Tibial nerve (tissue), 4 donors: ENCODE measurements at places on chromosomes 6 and 20.

GRCh38 chr20:38029453-38029852 lies 3.8 kb downstream of the TTI1 start:
- H3K4me3 ChIP-seq = no peak overlapping the region
- H3K36me3 ChIP-seq = no peaks in the 10 kb centered on the region
- peaks cover 27% of the 10 kb centered on the region for H3K4me1 ChIP-seq
- H3K27ac ChIP-seq = no peak overlapping the region

DNA sequence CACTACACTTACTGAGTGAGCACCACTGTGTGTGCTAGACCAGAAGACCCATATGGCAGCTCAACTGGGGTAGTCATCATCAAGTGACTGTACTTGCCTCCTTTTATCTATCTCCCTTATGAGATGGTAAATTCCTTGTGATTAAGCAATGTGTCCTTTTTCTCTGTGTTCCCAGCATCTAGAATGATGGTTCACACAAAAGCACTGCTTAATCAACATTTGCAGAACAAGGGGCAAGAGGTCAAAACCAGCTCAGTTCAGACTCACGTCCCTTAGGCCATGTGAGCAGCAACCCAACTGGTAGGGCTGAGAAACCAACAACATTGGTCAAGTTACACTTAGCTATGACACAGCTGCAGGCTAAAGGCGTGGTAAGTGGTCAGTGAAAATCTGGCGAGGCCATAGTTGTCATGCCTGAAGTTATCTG lies 10.0 kb downstream of the TRAM2 start:
- DNase-seq = no peak
- no peaks in the 10 kb centered on the region for H3K4me1 ChIP-seq
- no peak overlapping the region for H3K27ac ChIP-seq
- no peak overlapping the region for H3K4me3 ChIP-seq

DNA sequence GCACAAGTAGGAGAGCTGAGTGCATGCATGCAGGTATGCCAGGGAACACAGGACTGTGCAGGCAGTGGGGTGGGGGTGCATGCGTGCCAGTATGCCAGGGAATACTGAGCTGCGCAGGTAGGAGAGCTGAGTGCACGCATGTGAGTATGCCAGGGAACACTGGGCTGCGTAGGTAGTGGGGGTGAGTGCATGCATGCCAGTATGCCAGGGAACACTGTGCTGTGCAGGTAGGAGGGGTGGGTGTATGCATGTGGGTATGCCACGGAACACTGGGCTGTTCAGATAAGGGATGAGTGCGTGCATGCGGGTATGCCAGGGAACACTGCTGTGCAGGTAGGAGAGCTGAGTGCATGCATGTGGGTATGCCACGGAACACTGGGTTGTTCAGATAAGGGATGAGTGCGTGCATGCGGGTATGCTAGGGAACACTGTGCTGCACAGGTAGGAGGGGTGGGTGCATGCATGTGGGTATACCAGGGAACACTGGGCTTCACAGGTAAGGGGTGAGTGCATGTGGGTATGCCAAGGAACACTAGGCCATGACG lies 77.4 kb downstream of the LRFN2 start:
- H3K4me3 ChIP-seq = no peak overlapping the region
- no peaks in the 10 kb centered on the region for H3K4me1 ChIP-seq
- no peak overlapping the region for H3K27ac ChIP-seq
- no peaks in the 10 kb centered on the region for H3K27me3 ChIP-seq
- H3K36me3 ChIP-seq = no peaks in the 10 kb centered on the region
- no peak for DNase-seq

DNA sequence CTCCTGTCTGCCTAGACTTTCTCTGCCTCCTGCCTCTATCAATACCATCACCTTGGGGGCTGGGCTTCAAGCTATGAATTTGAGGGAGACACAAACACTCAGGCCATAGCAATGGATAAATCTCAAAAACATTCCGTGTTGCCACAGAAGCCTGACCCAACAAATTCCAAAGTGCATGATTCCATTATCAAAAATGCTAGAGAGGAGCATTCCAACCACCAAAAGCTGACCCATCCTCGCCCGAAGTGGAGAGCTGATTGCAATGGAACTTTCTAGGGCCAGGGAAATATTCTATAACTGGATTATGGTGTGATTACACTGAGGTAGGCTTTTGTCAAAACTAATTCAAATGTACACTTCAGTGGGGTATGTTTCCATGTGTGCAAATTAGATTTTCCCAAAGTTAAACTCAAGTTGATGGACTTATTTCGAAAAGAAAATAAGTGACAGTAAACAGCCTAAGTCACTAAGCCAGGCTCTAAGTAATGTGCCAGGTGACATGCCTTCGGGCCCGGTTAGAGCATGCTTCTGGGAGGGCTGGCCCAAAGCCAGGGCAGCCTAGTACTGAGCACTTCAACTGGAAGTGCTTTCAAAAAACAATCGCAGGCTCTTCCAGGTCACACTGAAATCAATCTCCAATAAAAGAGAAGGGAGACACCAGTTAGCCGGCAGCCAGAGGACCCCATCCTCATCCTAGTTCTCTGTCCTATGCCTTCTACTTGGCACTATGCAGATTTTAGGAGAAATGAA lies 142.3 kb downstream of the TBXT start:
- H3K27ac ChIP-seq = no peak overlapping the region
- H3K27me3 ChIP-seq = no peaks in the 10 kb centered on the region
- H3K36me3 ChIP-seq = no peaks in the 10 kb centered on the region
- no peak overlapping the region for H3K4me3 ChIP-seq
- DNase-seq = no peak

DNA sequence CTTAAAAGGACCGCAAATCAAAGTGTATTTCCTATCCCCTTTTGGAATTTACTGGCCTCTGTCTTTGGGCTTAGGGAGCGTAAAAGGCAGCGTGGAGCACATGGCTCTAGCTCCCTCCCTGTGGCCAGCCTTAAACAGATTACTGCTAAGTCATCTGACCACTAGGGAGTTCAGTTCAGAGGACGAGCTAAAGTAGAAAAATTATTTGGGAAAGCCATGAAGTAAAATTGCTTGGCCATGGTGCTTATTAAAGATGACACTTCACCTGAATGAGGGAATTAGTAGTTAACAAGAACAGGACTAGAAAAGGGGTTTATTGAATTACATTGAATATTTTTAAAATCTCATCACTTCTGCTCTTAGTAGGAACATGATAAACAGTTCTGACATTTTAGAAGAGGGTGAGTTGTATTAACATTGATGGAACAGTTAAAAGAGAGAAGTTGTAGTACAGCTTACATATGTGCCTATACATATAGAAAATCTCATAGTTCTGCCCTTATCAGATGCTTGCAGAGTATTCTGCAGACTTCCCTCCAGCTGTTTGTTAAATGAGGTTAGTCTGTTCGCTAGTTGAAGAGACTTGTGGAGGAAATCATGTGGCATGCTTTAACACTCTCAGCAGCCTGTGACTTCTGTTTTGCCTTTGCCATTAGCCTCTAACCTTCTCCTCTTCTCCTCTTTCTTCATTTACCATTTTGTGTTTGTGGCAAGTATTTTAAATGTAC lies 31.2 kb upstream of the MAPK13 start:
- H3K27ac ChIP-seq = no peak overlapping the region
- H3K27me3 ChIP-seq = no peaks in the 10 kb centered on the region
- peaks cover 5% of the 10 kb centered on the region for H3K4me1 ChIP-seq

GRCh38 chr6:4907602-4908001 lies 96.2 kb downstream of the RPP40 start:
- no peak for DNase-seq
- no peak overlapping the region for H3K4me3 ChIP-seq
- H3K27ac ChIP-seq = no peak overlapping the region
- peaks cover 24% of the 10 kb centered on the region for H3K36me3 ChIP-seq

GRCh38 chr20:37525810-37526209 lies 1.9 kb downstream of the BLCAP start:
- H3K27me3 ChIP-seq = no peaks in the 10 kb centered on the region
- H3K4me1 ChIP-seq = peaks cover 65% of the 10 kb centered on the region
- no peak for DNase-seq
- no peaks in the 10 kb centered on the region for H3K36me3 ChIP-seq

GRCh38 chr20:4465212-4465611 lies 256.5 kb upstream of the PRND start:
- no peak overlapping the region for H3K27ac ChIP-seq
- H3K27me3 ChIP-seq = no peaks in the 10 kb centered on the region
- no peaks in the 10 kb centered on the region for H3K4me1 ChIP-seq
- H3K4me3 ChIP-seq = no peak overlapping the region
- DNase-seq = no peak

GRCh38 chr6:8888468-8888867 lies 453.1 kb upstream of the SLC35B3 start:
- H3K4me1 ChIP-seq = no peaks in the 10 kb centered on the region
- no peaks in the 10 kb centered on the region for H3K36me3 ChIP-seq
- no peak for DNase-seq
- H3K4me3 ChIP-seq = no peak overlapping the region
- H3K27ac ChIP-seq = no peak overlapping the region

DNA sequence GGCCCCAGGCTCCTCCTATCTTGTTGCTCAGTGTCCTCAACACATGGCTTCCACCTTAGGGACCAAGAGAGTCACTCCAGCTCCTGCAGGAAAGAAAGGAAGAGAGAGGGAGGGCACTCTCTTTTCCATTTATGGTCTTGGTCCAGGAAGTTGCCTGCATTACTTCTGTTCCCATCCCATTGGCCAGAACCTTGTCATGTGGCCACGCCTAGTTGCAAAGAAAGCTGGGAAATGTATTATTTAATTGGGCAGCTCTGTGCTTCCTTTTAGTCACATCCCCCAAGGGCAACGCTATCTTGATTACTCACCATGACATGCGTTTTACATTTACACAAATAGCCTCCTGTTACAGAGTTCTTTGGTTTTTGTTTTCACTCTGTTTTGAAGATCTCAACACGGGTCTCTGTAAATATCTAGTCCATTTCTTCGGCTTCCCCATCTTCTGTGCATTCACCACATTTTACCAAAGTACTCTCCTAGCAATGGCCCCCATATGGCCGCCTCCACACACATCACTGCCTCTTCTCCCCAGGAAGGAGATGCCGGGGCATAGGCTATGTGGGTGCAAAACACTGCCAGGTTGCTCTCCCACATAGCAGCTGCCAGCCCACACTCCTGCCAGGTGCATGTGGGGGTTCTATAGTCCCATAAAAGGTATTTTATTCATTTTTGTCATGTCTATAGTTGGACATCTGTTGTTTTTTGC lies 35.7 kb upstream of the ZMYND8 start:
- no peaks in the 10 kb centered on the region for H3K36me3 ChIP-seq
- H3K4me1 ChIP-seq = no peaks in the 10 kb centered on the region
- DNase-seq = no peak
- no peak overlapping the region for H3K27ac ChIP-seq

DNA sequence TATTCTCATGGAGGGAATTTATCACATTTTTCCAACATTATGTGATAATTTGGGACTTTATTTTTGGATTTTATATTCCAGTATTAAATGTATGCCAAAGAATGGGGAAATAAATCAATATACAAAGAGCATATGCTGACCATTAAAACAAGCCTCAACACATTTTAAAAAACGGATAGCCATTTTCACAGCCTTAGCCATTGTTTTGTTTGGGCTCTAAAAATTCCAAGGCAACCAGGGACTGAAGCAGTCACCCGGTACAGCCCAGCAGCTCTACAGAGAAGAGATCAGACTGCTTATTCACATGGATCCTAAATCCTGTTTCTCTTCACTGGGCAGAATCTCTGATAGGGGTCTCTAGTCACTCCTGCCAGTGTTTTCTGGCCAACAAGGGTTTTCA lies 150.2 kb upstream of the OGFRL1 start:
- H3K27ac ChIP-seq = no peak overlapping the region
- H3K36me3 ChIP-seq = no peaks in the 10 kb centered on the region
- H3K27me3 ChIP-seq = no peaks in the 10 kb centered on the region
- no peaks in the 10 kb centered on the region for H3K4me1 ChIP-seq
- H3K4me3 ChIP-seq = no peak overlapping the region

DNA sequence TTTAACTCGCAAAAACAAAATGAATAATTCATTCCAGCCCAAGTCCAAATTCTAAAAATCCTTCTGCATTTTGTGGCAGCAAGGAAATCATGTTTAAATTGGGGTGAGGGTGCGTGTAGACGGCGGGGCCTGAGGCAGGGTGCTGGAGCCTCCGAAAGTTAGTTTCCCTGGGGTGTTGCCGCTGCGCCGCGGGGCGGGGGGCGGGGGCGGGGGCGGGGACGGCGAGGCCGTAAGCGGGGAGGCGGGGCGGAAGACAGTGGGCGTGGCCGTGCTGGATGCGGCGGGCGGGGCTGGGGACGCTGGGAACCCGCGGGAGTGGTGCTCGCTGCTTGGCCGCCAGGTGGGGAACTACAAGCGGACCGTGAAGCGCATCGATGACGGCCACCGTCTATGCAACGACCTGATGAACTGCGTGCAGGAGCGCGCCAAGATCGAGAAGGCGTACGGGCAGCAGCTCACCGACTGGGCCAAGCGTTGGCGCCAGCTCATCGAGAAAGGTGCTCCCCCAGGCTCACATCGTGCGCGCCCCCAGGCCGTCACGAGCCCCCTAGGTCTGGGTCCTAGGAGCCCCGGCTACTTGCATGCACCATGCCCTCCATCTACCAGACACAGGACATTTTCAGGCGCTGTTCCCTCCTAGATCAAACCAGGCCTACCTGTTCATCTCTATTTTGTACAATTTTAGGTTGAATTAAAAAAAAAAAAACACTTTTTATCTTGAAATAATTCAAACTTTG lies 29.0 kb downstream of the SPDEF start:
- no peaks in the 10 kb centered on the region for H3K4me1 ChIP-seq
- peak overlapping the region; percentile 36 for H3K27ac ChIP-seq
- DNase-seq = peak; percentile 94
- H3K4me3 ChIP-seq = peak overlapping the region; percentile 41
- H3K27me3 ChIP-seq = no peaks in the 10 kb centered on the region

DNA sequence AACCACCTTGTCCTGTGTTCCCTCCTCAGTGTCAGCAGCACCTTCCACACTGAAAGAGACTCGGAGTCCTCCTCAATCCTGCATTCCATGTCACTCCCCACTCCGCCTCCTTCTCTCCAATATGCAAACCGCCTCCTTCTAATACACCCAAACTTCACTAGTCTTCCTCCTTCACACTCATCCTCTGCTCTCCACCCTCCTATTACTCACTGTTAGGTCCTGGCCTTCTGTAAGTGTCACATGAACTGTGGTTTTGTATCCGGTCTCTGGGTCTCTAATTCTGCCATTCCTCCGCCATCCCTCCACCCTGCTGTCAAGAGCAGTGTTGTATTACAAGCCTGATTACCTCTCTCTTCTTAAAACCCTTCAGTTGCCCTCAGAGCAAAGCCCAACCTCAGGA lies 200.5 kb upstream of the CDYL start:
- no peak overlapping the region for H3K27ac ChIP-seq
- no peak for DNase-seq
- no peaks in the 10 kb centered on the region for H3K27me3 ChIP-seq
- H3K4me1 ChIP-seq = no peaks in the 10 kb centered on the region
- no peak overlapping the region for H3K4me3 ChIP-seq
- no peaks in the 10 kb centered on the region for H3K36me3 ChIP-seq

- H3K4me1 ChIP-seq = no peaks in the 10 kb centered on the region
- H3K27ac ChIP-seq = no peak overlapping the region
- no peaks in the 10 kb centered on the region for H3K36me3 ChIP-seq
- no peak for DNase-seq
- H3K27me3 ChIP-seq = peaks cover 5% of the 10 kb centered on the region
Observed at GRCh38 chr20:48124181-48124782, 339.0 kb upstream of the SULF2 start.
